ENCODE measurements at places on chromosomes 1 and 21. TPM values are rescaled to one million over a fixed set of nuclear protein-coding genes. Genes with fewer than 3 reads are reported as not detected.

The CAMK2N1 gene
- total RNA-seq, result 8.4 TPM

GRCh38 chr1:168187177-168187576 lies 8.4 kb downstream of the TIPRL start:
- no peak for DNase-seq

GRCh38 chr1:200207711-200208126 lies 180.2 kb downstream of the NR5A2 start:
- peak; percentile 10 for DNase-seq

The CCDC181 gene
- 0.86 TPM for total RNA-seq

- DNase-seq, result no peak
Measured at GRCh38 chr1:23168079-23168444, 594 bp downstream of the LUZP1 start.

DNA sequence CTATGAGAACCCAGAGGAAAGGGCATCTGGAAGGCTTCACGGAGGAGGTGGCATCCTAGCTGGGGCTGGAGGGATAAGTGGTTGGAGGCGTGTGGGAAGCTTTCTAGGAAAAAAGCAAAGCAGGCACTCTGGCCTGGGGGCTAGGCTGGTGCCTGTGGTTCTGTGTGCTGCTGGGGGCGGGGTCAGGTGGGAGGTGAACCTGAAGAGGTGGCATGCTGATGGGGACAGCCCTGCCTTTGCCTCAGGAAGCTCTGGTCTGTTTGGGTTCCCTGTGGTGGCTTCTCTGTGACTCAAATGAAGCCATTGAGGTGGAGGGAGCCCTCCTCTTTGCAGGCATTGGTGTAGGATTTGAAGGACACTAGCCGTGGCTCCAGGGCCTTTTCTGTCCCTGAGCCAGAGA lies 221.6 kb upstream of the POU3F1 start:
- DNase-seq, result no peak

The SPRR5 gene
- total RNA-seq, result not detected

The ATP1B1 gene
- 37.1 TPM for total RNA-seq

DNA sequence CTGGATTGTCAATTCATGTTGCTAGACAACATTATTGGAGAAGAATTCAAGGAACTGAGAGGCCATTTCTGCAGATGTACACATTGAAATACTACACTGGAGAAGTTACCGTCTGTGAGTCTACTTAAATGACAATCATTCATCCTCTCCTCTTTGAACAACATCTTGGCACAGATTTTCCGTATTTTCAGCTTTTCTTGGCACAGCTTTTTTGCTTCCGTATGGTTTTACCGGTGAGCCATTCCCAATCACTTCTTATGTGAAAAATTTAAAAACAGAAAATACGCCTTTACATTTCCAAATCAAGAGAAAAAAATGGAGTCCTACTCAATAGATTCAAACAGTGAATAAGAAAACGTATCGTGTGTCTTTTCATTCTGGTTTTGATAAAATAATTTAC lies 1493.7 kb downstream of the AMY1C start:
- no peak for DNase-seq
